Chondrocyte (in vitro differentiated cells): ENCODE measurements at places on chromosomes 6 and 20. TPM values are rescaled to one million over a fixed set of nuclear protein-coding genes. Genes with fewer than 3 reads are reported as not detected.

DNA sequence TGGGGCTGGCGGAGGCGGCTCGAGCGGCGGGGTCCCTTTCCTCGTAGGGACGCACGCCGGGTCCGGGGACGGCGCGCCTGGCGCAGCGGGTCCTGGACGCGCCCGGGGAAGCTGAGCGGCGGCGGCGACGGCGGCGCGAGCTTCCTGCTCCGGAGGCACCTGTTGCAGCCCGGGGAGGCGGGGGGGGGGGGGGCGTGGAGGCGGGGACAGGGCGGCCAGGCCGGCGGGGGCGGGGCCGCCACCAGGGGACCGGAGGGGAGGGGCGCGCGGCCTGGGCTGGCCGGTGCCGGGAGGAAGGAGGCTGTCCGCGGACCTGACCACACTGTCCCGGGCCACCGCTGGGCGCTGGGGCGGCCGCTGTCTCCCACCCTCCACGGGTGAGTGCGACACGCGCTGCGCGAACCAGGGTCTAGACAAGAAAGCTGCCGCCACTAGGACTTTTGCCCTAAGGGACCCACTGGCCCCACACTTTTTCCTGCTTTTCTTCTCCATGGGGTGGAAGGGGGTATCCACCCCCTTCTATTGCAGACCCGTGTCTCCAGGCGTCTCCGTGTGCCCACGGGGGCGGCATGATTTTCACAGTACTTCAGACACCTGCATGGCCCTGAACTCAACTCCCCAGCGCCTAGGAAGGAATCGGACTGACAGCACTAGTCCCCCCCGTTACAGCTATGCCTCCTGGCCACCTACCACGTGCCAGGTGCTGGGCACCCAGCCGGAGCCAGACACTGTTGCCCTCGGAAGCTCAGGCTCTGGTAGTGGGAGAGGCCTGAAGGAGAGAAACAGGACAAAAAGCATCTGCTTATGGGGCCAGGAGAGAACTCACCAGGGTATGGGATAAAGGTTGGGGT, at the start of gene NFATC2:
Gene NFATC2 (minus strand): TSS at position 149 of the 851 bp plus-strand sequence. CDS start 220 bp downstream, outside the sequence.
- peaks cover 25% of the 10 kb centered on the region for H3K4me1 ChIP-seq
- peak within 1 kb of the TSS; percentile 69 for H3K27ac ChIP-seq
- no peak for DNase-seq
- peaks cover 8% of the 10 kb centered on the region for H3K36me3 ChIP-seq
- peaks cover 4% of the 10 kb centered on the region for H3K27me3 ChIP-seq

- H3K4me1 ChIP-seq, result no peaks in the 10 kb centered on the region
- DNase-seq, result no peak
- peaks cover 5% of the 10 kb centered on the region for H3K27me3 ChIP-seq
- H3K27ac ChIP-seq, result no peak overlapping the region
Observed at GRCh38 chr6:156747715-156748114, 29.5 kb upstream of the ARID1B start.

The TBXT gene
- not detected in 3 replicates for total RNA-seq

DNA sequence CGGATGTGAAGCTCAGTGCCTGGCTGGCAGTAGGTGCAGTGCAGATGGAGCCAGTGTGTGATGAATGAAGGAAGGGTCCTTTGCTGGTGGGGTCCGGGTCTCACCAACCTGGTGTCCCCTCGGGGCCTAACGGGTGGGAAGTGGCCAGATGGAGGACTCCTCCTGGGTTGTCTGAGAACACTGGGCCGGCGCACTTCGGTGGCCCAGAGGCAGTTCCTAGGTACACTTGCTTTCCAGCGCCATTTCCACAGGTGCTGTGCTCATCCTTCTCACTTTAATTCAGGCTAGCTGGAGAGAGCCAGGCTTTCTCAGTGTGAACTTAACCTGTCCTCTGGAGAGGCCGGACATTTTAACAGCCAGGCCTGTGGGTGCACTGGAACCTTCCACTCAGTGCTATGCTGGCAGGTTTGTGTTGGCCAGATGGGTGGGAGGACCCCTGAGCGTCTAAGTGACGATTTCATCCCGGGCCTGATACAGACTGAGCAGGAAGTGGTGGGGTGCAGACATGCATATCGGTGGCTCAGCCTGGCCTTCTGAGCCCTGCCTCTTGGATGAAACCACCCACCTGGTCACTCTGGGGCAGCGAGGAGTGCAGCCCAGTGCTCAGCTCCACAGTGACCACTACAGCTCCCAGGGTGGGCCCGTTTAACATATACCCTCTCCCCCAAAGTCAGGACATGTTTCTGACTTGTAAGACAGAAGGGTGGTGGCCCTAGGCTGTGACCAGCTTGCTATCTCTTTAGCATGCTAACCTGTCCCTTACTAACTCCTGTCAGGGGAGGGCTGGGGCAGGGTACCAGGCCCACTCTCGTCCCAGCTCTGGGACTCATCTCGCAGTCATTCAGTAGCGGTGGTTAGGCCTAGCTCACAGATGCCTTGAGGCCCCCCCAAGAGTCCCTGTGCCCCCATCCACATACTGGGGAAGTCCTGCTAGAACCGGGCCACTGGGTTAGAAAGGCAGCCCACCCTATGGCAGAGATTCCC, 8.2 kb upstream of the PYGB start:
- no peak overlapping the region for H3K4me3 ChIP-seq
- H3K27me3 ChIP-seq, result no peaks in the 10 kb centered on the region
- DNase-seq, result no peak

GRCh38 chr6:120938164-120938875, 396.0 kb downstream of the TBC1D32 start:
- H3K4me1 ChIP-seq, result no peaks in the 10 kb centered on the region
- no peaks in the 10 kb centered on the region for H3K36me3 ChIP-seq
- no peak for DNase-seq
- H3K27ac ChIP-seq, result no peak overlapping the region
- H3K4me3 ChIP-seq, result no peak overlapping the region
- H3K27me3 ChIP-seq, result peaks cover 15% of the 10 kb centered on the region

- peaks cover 23% of the 10 kb centered on the region for H3K27me3 ChIP-seq
- peak overlapping the region; percentile 79 for H3K4me3 ChIP-seq
- DNase-seq, result no peak
- peaks cover 3% of the 10 kb centered on the region for H3K4me1 ChIP-seq
Observed at GRCh38 chr6:28218312-28219248, 6.5 kb upstream of the ZSCAN9 start.

The SAMD5 gene
- 9.2 to 23.9 TPM (median 9.4 TPM) in 3 replicates for total RNA-seq

DNA sequence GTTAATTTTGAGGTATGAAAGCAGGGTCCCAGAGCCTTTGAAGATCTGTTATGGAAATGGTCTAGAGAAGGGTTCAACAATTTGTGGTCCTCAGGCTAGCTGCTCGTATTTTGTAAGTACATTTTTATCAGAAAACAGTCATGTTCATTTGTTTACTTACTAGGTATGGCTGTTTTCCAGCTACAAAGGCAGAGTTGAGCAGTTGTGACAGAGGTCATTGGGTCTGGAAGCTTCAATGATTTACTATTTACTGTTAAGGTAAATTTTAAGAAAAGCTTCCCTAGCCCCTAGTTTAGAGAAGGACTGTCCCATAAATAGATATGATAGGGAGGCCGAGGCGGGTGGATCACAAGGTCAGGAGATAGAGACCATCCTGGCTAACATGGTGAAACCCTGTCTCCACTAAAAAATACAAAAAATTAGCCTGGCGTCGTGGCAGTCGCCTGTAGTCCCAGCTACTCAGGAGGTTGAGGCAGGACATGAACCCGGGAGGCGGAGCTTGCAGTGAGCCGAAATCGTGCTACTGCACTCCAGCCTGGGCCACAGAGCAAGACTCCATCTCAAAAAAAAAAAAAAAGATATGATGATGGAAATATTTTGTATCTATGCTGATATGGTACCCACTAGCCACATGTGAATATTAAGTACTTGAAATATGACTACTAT, 538.4 kb upstream of the CITED2 start:
- H3K36me3 ChIP-seq, result no peaks in the 10 kb centered on the region
- no peak overlapping the region for H3K27ac ChIP-seq
- DNase-seq, result no peak
- H3K27me3 ChIP-seq, result no peaks in the 10 kb centered on the region
- H3K4me1 ChIP-seq, result peaks cover 8% of the 10 kb centered on the region
- H3K4me3 ChIP-seq, result no peak overlapping the region

DNA sequence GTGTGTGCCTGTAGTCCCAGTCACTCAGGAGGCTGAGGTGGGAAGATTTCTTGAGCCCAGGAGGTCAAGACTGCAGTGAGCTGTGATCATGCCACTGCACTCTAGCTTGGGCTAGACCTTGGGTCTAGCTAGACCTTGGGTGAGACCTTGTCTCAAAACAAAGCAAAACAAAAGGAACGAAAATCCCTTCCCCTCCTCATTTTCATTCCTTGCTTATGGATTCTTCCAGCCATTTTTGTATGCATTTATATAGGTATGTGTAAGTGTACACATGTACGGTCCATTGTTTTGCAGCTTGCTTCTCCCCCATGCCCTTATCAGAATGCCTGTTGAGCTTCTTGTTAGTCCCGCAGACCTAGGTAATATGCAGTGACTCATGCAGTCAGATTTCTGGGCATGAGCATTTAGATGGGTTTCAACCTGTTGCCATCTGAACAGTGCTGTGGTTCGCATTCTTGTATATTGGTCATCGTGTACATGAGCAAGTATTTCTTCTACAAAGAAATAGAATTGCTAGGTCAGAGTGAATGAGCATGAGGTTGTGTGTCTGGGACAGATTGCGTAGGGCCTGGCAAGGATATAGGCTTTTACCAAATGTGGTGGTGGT, 73.2 kb downstream of the ATRN start:
- H3K27ac ChIP-seq, result no peak overlapping the region
- no peaks in the 10 kb centered on the region for H3K27me3 ChIP-seq
- H3K36me3 ChIP-seq, result peaks cover 11% of the 10 kb centered on the region

The COL21A1 gene
- 68.9 to 173 TPM (median 76.2 TPM) in 3 replicates for total RNA-seq

- no peak for DNase-seq
- no peaks in the 10 kb centered on the region for H3K36me3 ChIP-seq
- no peaks in the 10 kb centered on the region for H3K27me3 ChIP-seq
Observed at GRCh38 chr6:144129469-144129868, 20.8 kb upstream of the STX11 start.

DNA sequence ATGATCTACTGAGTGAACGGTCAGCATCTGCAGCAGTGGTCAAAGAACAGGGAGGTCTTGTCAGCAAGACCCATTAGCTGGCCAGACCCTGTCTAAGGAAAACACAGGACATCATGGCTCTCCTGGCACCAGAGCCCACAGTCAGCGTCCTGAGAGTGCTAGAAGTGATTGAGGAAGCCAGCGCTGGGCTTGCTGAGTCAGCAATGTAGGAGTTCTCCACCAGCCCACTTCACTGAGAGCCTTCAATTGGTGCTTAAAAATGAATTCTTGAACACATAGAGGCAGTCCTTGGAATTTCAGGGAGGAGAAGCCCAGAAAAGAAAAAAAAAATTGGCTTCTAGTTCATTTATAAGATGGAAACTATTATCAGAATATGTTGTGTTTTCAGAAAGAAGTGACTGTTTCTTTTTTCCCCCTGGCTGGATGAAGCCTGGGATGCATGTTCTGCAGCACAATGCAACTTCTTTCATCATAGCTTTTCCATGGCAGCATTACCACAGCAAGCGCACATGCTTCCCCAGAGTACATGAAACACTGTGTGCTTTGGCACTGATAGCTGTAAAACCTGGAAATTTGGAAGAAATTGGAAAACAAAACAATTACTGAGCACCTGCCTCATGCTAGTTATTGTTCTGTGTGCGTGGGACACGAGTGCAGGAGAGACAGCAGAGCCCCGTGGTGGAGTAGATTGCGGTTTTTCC, 899.9 kb downstream of the C6orf118 start:
- no peaks in the 10 kb centered on the region for H3K4me1 ChIP-seq
- H3K36me3 ChIP-seq, result peaks cover 2% of the 10 kb centered on the region
- H3K27ac ChIP-seq, result no peak overlapping the region
- DNase-seq, result no peak
- H3K4me3 ChIP-seq, result no peak overlapping the region
- no peaks in the 10 kb centered on the region for H3K27me3 ChIP-seq

DNA sequence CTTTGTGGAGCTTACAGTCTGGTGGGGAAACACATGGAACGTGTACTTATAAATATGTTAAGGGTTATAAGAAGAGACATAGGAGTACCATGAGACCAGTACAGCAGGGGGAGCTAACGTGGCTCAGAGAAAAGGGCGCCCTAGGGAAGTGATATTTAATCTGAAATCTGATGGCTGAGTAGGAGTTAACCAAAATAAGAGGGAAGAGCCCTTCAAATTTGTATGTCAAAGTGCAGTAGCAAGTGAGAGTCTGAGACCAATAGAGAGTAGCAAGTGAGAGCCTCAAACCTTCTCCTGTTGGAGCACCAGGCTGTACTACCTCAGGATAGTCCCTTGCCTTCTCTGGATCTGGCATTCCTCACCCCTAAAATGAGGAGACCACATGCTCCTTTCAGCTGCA, 6.1 kb upstream of the PKIG start:
- DNase-seq, result no peak
- H3K27ac ChIP-seq, result peak overlapping the region; percentile 74
- H3K36me3 ChIP-seq, result no peaks in the 10 kb centered on the region
- peaks cover 61% of the 10 kb centered on the region for H3K4me1 ChIP-seq

- H3K4me3 ChIP-seq, result no peak overlapping the region
- H3K4me1 ChIP-seq, result no peaks in the 10 kb centered on the region
- H3K27ac ChIP-seq, result no peak overlapping the region
- no peaks in the 10 kb centered on the region for H3K36me3 ChIP-seq
Observed at GRCh38 chr6:116945809-116946208, 68.8 kb downstream of the RFX6 start.

- no peaks in the 10 kb centered on the region for H3K27me3 ChIP-seq
- DNase-seq, result no peak
- H3K4me1 ChIP-seq, result peaks cover 10% of the 10 kb centered on the region
- no peak overlapping the region for H3K4me3 ChIP-seq
Observed at GRCh38 chr6:114062199-114062598, 91.3 kb upstream of the HDAC2 start.

- peaks cover 3% of the 10 kb centered on the region for H3K27me3 ChIP-seq
- no peaks in the 10 kb centered on the region for H3K36me3 ChIP-seq
- no peak overlapping the region for H3K4me3 ChIP-seq
- no peak for DNase-seq
- H3K4me1 ChIP-seq, result no peaks in the 10 kb centered on the region
- H3K27ac ChIP-seq, result no peak overlapping the region
Observed at GRCh38 chr6:70636596-70636995, 31.1 kb upstream of the SMAP1 start.

The FHL5 gene
- total RNA-seq, result not detected in 3 replicates

DNA sequence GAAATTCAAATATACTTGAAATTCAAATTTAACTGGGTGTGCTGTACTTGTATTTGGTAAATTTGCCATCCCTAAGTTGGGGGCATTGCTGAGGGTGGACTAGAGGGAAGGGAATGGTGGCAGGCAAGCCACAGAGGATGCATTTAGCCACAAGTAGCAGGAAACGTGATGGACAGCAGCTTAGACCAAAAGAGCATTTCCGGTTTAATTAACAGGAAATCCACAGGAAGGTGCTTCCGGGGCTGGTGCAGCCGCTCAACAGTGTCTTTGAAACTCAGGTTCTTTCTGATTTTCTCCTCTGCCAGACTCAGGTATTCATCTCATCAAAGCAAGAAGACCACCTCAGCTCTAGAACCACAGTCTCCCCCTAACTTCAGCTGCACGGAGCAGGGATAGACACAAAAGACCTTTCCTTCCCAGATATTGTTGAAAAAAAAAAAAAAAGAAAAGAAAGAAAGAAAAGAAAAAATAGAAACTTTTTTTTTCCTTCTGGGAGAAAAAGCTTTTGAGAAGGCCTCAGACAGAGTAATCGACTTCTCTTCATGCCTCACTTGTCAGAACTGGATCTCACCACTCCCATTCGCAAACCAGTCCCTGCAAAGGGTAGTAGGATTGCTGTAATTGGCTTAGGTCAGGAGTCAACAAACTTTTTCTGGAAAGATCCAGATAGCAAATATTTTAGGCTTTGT, 8.0 kb upstream of the BCAS1 start:
- no peak for DNase-seq
- H3K4me1 ChIP-seq, result peaks cover 5% of the 10 kb centered on the region
- H3K4me3 ChIP-seq, result no peak overlapping the region
- peaks cover 8% of the 10 kb centered on the region for H3K27me3 ChIP-seq
- H3K36me3 ChIP-seq, result no peaks in the 10 kb centered on the region

- no peak overlapping the region for H3K4me3 ChIP-seq
- no peaks in the 10 kb centered on the region for H3K27me3 ChIP-seq
- H3K36me3 ChIP-seq, result no peaks in the 10 kb centered on the region
- H3K27ac ChIP-seq, result no peak overlapping the region
- DNase-seq, result no peak
Observed at GRCh38 chr6:135883536-135883935, 32.0 kb downstream of the PDE7B start.
